ENCODE measurements at places on chromosomes 5 and 9.

- no peak for DNase-seq
Observed at GRCh38 chr9:138009016-138009802, 131.6 kb downstream of the CACNA1B start.

- no peak for DNase-seq
Observed at GRCh38 chr5:14244721-14245120, 101.6 kb downstream of the TRIO start.

- DNase-seq, result no peak
Observed at GRCh38 chr5:132787076-132787475, 10.0 kb upstream of the SEPTIN8 start.

DNA sequence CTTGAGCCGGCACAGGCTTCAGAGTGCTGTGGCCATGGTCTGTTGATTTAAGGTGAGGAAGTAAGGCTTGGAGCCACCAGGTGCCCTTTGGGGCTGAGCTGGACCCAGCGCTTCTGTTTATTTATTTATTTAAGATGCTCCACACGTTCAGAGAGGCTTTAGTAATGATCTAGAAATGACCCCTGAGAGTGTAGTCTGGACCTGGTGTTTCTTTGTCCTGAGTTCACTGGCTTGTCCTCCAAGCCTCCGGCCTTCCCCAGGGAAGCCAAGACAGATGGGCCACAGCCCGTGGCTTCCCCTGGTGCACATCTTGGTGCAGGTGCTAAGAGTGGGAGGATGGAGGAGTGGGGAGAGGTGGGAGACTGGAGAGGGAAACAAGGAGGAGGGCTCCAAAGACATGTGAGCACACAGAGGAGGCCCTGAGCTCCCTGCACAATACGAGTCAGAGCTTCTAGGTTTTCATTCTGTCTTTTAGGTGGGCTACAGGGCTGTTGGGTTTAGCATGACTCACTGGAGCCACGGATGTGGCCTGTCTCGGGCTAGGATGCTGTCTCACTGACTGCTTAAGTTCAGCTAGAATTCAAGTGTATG is 56.9 kb downstream of the AHRR start:
- no peak for DNase-seq

- DNase-seq, result no peak
Observed at GRCh38 chr5:68176802-68177479, 38.6 kb upstream of the PIK3R1 start.

GRCh38 chr9:112555101-112555643 is 68.5 kb downstream of the KIAA1958 start:
- no peak for DNase-seq

DNA sequence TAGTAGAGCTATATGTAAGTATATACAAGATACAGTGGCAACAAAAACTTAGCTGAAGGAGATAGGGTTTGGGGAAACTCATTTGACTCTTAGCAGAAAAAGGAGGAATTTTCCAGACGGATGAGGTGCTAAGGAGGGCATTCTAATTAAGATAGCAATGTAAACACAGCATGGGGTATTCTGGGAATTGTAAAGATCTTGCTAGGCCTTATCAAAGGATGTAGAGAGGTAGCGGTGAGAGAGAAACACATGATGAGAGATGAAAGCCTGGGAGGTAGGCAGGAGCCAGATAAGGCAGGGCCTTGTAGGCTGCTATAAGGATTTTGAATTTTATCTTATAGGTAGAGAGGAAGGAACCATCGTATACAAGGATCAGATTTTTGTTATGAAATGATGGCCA is 106.6 kb upstream of the KCNN2 start:
- no peak for DNase-seq

DNA sequence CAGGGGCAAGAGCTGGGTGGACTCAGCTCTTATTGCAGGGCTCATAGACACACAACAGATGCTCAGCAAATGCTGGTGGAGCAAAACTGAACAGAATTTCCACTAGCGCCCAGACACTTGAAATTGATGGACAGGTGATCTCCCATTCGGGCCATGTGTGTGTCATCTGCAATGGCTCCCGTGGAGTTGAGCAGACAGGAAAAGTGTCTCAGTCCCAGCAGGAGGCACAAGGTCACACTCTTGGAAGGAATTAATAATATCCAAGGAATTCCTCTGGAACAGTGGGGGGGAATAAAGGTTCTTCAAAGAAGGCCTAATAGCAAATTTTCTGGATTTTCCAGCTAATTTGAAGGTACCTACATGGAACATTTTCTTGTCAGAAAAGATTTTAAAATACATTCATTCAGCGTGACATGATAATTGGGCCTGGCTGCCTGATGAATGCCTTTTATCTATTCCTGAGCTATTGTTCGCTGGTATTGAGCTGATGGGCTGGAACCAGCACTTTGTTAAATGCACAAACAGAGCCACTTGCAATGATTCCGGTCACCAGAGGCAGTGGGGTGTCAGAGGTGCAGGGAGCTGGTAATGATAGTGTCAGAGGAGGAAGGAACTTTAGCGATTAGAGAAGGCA is 31.5 kb upstream of the ALDH1B1 start:
- no peak for DNase-seq

GRCh38 chr5:172583931-172584511 is 57.0 kb upstream of the NEURL1B start:
- DNase-seq, result no peak

DNA sequence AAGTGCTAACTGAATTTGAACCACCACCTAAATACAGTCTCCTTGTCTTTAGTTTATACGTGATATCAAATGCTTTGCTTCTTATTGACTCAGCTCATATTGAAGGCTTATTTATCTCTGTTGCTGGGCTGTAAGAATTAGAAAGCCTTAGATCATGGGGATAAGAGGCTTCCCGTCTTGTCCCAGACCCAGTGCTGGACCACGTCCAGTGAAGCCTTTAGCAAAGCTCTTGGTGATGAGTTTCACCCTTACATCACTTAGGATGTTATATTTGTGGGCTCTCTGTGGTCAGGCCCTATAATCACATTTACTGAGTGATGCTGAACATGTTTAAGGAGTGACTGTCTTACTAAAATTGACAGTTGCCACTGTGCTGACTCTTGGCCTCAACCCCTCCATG is 11.2 kb downstream of the FAM240B start:
- DNase-seq, result no peak

- DNase-seq, result no peak
Observed at GRCh38 chr9:122076117-122076516, 17.0 kb downstream of the TTLL11 start.

DNA sequence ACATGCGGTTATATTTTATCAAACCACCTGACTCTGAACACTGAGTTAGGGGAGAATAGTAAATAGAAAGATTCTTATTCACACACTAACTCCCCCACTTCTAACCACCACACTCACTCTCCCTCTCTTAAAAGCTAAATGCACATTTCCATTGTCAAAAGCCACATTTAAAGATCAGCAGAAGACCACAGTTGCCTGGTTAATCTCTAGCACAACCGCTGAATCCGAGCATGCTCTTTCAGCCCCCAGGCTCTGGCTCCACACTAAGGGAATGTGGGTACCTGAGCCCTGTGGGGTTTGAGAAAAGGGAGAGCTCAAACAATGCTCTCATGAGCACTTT is 35.7 kb downstream of the PFDN1 start:
- DNase-seq, result no peak

GRCh38 chr5:155783246-155783645 is 543.7 kb upstream of the SGCD start:
- no peak for DNase-seq

GRCh38 chr5:168585119-168585856 is 6.1 kb upstream of the PANK3 start:
- DNase-seq, result no peak

GRCh38 chr5:176803943-176804498 is 6.3 kb upstream of the UNC5A start:
- no peak for DNase-seq

DNA sequence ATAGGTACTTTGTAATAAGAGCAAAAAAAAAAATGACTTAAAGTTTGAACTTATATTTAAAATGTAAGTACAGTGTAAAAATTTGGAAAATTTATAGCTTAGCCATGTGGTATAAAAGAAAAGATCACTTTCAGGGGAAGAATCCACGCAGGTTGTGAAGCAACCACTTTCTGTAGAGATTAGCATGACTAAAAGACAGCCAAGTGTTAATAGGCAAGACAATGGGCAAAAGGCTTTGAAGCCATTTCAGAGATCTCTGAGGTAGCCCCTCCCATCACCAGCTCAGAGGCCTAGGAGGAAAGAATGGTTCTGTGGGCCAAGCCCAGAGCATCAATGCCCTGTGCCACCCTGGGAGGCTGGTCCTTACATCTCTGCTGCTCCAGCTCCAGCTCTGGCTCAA is 346.3 kb upstream of the CHD1 start:
- no peak for DNase-seq

GRCh38 chr5:6742081-6742758 is 29.0 kb downstream of the TENT4A start:
- DNase-seq, result no peak

- DNase-seq, result no peak
Observed at GRCh38 chr9:137202966-137203365, 2.4 kb upstream of the TPRN start.

- DNase-seq, result no peak
Observed at GRCh38 chr5:97172227-97172626, 10.8 kb downstream of the RIOK2 start.

DNA sequence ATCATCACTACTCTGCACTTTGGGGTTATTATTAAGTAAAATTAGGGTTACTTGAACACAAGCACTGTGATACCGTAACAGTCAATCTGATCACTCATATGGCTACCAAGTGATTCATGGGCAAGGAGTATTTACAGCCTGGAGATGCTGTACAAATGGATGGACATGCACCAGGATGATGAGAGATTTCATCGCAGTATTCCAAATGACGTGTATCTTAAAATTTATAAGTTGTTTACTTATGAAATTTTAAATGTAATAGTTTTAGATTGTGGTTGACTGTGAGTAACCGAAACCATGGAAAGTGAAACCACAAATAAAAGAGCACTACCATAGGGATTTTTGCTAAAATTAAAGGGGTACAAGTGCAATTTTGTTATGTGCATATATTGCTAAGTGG is 462.2 kb upstream of the PTGER4 start:
- no peak for DNase-seq

DNA sequence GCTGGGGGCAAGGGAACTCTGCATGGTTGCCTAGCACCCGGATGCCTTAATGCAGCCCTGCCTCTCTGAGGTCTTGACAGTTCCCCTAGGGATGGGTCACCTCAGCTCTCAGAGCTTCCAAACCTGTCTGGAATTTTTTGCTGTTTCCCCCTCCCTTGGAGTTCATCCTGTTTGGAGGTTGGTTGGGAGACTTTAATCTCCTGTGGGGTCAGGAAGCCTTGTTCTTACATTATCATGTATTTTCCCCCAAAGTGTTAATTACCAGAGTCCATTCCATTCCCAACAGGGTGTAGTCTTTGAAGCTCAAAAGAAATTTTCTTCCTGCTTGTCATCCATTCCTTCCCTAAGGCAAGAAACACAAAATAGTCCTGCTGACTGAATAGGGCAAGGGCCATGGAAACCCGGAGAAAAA is 150.3 kb upstream of the SPRY4 start:
- no peak for DNase-seq

DNA sequence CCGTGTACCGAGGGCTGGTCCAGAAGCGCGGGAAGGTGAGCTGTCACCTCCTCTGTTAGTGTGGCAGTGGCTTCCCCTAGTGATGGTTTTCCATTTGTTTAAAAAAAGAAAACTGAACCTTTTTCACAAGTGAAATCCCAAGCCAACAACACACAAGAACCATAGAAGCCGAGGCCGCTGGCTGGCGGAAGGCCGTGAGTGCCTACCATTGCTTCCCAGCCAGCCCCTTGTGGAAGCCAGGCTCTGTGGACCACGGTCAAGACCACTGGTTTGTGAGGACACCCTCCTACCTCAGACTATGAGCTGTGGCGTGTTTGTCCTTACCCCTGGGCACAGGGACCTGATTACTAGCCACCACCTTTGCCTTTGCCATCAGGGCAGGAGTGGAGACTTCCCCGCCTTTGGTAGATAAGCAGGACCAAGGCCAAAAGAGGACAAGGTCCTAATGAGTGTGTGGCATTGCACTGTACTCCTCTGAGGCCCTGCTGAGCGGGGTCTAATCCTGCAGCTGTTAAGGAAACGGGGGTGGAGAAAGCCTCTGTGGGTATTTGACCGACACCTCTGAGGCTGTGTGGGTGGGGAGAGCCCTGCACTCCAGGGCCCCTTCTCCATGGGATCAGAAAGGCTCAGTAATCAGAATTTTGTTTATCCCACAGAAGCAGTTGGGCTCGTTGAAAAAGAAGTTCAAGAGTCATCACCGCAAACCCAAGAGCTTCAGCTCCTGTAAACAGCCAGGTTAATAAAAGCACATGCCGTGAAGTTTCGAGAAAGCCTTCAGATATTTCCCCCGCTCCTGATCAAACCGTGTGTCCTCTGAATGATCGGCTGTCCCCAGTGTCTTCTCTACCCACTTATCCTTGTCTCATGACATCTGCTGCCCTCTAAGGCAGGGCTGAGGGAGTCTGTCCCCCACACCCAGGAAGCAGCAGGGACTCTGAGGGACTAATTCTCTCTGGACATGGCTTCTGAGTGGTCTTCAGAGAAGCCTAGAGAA is 4.3 kb downstream of the SURF2 start:
- DNase-seq, result no peak

DNA sequence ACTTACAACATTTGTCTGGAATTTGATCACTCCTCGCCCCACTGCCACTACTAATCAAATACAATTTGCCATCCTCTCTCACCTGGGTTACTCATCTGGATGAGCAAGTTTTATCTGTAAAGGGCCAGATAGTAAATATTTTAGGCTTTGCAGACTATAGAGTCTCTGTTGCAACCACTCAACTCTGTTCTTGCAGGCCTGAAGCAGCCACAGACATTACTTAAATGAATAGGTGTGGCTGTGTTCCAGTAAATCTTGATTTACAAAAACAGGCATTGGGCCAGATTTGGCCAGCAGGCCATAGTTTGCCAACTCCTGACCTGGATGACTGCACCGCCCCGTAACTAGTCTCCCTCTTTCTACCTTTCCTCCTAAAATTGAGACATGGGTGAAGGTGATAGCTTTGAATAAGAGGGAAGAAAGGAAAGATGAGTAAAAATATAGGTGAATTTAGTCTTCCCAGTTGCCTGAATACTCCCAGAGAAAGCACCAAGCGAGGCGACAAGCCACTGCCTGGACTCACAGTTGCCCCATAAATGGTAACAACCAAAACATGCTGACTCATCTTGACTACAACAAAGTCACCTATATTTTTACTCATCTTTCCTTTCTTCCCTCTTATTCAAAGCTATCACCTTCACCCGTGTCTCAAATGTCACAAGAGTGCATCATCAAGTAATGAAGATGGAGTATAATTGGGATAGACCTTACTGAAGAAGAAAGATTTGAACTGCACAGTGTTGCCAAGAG is 32.5 kb upstream of the SCAMP1 start:
- no peak for DNase-seq

- no peak for DNase-seq
Observed at GRCh38 chr9:4421847-4422246, 68.4 kb upstream of the SLC1A1 start.

DNA sequence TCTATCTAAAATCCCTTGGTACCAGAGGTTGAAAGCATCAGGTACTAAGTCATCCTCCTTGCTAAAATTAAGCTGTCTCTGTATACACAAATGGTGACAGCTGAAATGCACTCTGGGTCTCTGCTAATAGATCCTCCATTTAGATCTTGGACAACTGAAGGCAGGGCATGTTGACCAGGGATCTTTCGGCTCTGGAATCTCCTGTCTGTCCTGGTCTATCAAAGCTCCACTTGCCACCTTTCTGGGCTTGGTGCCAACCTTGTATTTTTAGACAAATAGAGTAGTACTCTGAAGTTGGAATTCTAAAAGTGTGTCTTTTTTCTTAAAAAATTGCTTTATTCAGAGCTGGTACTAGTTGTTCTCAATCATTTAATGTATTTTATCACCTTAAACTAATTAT is 135.2 kb upstream of the HMHB1 start:
- no peak for DNase-seq
